ENCODE measurements at places on chromosomes 16 and 17. TPM values are rescaled to one million over a fixed set of nuclear protein-coding genes. Genes with fewer than 3 reads are reported as not detected.

Gene RPRML
- total RNA-seq = not detected

Gene KRT13
- total RNA-seq = 0.24 TPM

Gene DBNDD1
- total RNA-seq = 7.5 TPM

Gene SLC5A11
- total RNA-seq = not detected

Gene OR1A1
- not detected for total RNA-seq

Gene NPW
- under 0.01 TPM for total RNA-seq
